ENCODE measurements at places on chromosomes 4 and X. TPM values are rescaled to one million over a fixed set of nuclear protein-coding genes. Genes with fewer than 3 reads are reported as not detected.

Gene FRAS1
- 24.6 TPM for total RNA-seq

Gene NDP
- not detected for total RNA-seq

Gene SPANXA1
- not detected for total RNA-seq

Gene FAM241A
- total RNA-seq = 1.5 TPM

Gene DCAF8L2
- not detected for total RNA-seq

Gene CCNA2
- total RNA-seq = 6.2 TPM

Gene LIAS
- 9.6 TPM for total RNA-seq

Gene PCDH11X
- 0.31 TPM for total RNA-seq

All from astrocyte (in vitro differentiated cells and primary cell).